Esophagus mucosa (tissue), 1 donor: ENCODE measurements at places on chromosomes 5 and 9.

DNA sequence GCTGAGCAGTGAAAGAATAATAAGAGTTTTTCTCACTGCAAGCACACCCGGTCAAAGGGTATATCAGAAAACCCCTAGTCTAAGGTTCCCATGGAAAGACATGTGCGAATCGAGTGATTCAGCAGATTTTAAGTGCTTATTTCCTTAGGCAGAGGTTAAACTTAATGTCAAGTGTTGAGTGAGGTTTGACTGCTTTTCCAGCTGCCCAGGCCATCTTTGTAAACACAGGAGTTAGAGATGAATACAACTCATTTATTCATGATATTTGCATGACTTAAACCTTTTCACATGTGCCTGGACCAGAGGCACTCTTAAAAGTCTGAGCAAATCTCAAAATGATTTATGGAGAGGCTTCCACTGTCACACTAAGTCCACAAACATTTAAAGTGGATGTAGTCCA is 137.8 kb upstream of the RGMB start:
- ATAC-seq: no peak

DNA sequence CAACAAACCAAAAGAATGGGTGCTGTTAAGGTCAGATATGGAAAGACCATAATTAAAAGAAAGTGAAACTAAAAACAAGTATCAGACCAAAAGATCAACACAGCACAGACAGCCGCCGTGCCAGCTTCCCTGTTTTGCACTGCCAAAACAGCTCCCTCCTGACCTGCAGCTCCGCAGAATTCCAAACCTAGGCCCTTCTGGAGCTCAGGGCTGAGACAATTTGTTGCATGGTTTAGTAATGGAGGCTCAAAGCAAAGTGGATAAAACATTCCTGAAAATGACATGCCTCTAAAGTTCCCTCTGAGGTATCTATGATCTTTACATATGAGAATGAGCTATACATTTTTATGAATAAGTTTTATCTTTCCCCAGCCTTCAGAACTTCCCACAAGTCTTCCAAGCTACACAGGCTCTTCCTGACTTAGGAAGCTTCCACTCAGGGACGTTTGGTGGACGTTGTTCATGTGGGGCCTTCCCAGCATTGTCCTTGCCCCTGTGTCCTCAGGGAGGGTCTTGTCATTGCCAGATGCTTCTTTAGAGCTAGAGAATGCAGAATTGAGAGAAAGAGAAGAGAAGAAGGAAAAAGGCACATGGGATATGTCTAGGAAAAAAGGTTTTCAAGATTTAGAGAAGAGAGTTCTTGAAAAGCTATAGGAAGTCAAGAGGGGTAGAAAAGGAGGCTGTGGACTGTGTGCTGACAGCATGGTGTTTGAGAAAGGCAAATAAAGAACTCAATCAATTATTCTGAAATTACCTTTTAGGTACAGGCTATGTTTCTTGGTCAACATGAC is 28.4 kb upstream of the SSBP2 start:
- ATAC-seq: peak; percentile 74

DNA sequence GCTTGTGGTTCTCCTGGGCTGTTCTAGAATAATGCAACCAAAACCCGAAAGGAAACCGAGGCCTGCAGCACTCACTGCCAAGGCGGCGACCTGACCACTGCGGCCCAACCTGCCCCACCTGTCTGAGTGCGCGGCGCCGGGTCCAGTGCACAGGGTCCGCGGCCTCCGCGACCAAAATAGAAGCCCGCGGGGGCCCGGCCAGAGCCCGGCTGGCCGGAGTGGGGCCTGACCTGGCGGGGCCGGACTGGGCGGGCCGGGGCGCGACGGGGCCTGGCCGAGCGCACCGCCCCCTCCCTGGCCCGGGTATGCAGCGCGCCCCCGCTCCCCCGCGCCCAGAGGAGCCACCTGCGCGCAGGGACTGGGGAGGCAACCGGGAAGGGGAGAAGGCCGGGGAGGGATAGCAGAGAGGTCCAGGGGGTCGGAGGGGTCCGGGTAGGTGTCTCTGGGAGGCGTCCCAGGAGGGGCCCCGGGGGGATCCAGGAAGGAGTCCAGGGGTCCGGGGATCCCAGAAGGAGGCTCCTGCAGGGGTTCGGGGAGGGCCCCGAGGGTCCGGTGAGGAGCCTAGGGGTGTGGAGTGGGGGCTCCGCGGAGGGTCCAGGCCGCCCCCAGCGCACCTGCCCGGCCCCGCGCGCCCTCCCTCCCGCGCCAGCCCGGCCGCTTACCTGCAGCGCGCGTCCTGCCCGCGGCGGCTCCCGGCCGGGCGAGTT is 503 bp downstream of the SEMA4D start:
- ATAC-seq: peak; percentile 35

GRCh38 chr9:108512426-108513173 is 343.2 kb downstream of the ACTL7B start:
- no peak for ATAC-seq

GRCh38 chr5:81552852-81553566 is 159.1 kb upstream of the ACOT12 start:
- peak; percentile 75 for ATAC-seq
